Activated CD4-positive, alpha-beta T cell treated with anti-CD3 and anti-CD28 coated beads for 1 hour (primary cell): ENCODE measurements at places on chromosomes 1 and 21.

DNA sequence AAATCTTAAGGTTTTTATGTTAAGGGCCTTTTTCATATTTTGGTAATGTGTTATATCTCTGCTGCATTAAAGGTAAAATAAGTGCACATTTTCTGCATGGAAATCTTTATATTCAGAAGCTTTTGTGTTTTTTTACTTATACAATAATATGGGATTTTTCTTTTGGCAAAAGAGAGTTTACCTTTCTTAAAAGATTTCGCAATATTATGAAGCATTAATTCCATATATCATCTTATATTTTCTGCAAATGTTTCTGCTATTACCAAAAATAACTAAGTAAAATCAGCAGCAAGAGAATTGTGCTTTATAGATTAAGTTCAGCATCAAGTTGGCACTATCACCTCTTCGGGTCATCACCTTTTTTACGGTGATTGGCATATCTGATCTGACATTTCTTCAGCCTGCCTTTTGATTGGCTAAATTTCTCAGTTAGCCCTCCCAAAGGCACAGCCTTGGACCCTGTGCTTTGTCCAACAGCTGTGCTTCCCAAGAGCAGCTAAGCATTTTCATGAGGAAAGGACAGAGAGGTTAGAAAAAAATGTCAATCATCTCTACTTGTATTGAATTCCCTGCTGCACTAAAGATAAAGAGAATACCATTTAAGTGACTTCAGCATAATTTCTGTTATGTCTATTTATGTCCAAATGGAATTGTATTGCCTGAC is 767.1 kb upstream of the PRMT6 start:
- DNase-seq = no peak

GRCh38 chr1:180815188-180815587 is 97.5 kb upstream of the KIAA1614 start:
- no peak for DNase-seq

DNA sequence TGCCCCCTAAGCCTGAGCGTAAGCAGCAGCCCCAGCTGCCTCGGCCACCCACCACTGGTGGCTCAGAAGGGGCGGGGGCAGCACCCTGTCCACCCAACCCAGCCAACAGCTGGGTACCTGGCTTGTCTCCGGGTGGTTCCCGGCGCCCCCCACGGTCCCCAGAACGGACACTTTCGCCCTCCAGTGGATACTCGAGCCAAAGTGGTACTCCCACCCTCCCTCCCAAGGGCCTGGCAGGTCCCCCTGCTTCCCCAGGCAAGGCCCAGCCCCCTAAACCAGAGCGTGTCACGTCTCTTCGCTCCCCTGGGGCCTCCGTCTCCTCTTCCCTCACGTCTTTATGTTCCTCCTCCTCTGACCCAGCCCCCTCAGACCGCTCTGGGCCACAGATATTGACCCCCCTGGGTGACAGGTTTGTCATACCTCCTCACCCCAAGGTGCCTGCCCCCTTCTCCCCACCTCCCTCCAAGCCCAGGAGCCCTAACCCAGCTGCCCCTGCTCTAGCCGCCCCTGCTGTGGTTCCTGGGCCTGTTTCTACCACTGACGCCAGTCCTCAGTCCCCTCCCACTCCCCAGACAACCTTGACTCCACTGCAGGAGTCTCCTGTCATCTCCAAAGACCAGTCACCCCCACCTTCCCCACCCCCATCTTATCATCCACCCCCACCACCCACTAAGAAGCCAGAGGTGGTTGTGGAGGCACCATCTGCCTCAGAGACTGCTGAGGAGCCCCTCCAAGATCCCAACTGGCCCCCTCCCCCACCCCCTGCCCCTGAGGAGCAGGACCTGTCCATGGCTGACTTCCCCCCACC is 46.2 kb downstream of the YARS1 start:
- no peak for DNase-seq

GRCh38 chr1:15952317-15953258 is 23.3 kb downstream of the ZBTB17 start:
- DNase-seq = no peak

DNA sequence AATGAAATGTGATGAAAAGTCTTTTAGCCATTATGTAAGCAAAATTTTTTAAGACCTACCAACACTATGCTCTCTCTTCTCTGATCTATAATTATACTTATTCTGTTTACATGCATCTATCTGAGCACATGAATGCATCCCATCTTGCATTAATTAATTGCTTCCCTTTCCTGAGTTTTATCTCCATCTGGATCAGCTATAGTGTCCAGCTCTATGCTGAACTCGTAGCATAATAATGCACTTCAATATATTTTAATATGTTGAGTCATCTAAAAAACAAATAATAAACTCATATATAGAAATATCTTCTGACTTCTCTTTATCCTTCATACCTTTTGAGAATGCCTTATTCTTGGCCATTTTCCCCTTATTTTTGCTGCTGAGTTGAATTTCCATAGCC is 1097.8 kb downstream of the TTLL7 start:
- no peak for DNase-seq

DNA sequence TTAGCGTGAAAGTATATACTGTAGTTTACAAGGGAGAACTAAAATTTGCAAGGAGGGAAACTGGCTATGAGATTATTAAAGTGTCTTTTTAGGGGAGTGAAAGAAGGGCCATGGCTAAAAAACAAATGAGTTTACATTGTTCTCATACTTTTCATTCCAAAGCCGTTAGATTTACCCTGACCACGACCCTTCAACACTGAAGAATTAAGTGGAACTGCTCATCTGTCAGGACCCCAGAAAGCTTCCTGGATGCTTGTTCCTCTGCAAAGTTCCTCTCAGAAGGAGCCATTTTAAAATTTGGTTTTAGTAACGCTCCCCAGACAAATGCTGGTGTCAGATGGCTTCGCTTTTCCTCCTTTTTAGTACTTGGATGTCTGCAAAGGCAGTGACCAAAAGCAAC is 82.7 kb upstream of the ZBTB18 start:
- no peak for DNase-seq

DNA sequence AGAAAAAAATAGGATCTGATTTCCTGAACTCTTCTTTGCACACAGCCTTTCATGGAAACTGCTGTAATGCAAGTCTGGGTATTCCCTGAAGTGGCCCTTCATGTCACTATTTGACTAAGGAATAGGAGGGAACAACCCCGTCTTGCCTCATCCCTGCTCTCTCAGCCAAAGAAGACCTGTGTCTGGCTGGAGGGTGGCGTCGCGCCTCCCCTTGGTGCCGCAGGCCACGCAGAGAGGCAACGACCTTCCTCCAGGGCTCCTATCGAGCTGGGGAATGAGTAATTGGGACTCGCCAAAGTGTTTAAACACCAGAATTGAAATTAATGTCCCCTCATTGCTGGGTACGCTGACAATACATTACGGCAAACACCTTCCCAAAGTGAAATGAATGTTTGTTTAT is 129.8 kb downstream of the PBX1 start:
- no peak for DNase-seq
